ENCODE measurements at places on chromosomes 3 and 15.

DNA sequence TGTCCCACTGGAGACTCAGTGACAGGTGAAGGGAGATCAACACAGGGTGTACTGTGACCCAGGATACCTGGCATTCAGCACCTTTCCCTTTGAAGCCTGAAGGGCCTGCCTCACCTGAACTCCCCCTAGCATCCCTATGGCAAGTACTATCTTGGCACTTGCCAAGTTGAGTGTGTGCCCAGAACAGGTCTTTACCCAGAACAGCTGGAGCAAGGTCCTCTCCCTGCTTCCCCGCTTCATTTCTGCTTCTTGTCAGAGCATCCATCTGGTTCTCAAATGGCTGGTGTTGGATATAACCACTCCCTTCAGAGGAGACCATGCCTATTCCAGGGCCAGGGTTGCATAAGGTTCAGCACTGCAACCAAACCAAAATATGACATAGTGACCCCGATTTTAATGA, 73.0 kb downstream of the FAM43A start:
- DNase-seq = no peak

GRCh38 chr3:120475722-120476377, 25.1 kb upstream of the FSTL1 start:
- no peak for DNase-seq

DNA sequence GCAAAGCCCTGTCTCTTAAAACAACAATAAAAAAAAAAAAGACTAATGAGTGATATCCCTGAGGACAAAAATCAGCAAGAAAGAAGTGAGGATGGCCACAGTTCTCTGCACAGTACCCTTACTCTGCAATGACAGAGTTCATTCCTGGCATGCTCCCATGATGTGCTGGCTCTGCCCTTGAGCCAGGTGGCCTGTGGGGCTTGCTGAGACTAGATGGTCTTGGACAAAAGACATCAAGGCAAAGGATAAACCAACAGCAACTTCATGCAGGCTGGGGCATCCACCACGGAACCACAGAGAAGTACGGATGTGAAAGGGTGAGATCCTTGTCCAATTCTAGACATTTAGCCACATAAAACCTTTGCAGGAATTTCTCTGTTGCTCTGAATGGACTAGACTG, 12.7 kb downstream of the MGLL start:
- no peak for DNase-seq

DNA sequence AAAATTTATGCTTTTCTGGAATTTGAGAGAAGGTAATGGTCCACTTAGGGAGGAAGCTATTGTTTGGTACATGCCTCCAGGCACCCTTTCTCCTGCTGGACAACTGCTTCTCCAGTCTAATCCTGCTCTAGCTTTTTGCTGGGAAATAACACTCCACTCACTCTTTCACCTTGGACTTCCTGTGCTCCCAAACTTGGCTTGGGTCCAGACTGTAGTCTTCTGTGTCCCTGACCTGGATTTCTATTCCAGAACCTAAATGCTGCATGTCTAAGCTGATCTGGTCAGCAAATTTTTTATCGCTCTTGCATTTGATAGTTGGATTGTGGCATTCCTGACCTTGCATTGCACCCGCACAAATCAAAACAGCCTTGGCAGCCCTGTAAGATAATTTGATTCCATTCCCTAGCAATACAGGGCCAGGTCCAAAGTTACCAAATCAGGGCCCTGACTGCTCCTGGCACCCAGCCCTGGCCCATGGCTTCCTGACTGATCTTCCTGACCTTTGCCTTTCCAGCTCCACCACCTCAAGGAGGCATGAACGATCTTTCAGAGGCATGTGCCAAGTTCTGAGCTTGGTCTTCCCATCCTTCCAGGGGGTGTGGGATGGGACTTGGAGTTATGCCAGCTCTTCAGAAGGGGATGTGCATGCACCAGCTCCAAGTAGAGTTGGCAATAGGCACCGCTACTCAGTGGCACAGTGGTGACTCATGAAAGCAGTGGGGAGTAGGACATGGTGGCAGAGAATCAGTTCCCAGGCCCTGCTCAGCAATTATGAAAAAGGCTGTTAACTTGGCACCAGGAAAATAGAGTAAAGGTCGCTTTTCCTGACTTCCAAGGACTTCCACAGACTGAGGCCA, 43.9 kb upstream of the GOLGA8J start:
- DNase-seq = no peak

DNA sequence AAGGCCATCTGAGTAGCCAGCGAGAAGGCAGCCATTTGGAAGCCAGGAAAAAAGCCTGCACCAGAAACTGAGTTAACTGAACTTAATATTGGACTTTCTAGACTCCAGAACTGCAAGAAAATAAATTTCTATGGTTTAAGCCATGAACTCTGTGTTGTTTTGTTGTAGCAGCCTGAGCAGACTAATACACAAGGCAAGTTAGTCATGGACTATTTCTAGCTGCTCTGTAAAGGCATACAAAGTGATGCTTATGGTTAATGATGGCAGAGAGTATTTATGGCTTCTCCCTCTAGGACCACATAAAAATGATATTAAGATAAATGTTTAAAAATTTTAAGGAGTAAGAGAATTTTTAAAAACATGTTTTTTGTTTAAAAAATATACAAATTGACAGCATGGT, 37.1 kb downstream of the PROS1 start:
- no peak for DNase-seq

- no peak for DNase-seq
Measured at GRCh38 chr15:45854455-45855202, 219.8 kb downstream of the SQOR start.

DNA sequence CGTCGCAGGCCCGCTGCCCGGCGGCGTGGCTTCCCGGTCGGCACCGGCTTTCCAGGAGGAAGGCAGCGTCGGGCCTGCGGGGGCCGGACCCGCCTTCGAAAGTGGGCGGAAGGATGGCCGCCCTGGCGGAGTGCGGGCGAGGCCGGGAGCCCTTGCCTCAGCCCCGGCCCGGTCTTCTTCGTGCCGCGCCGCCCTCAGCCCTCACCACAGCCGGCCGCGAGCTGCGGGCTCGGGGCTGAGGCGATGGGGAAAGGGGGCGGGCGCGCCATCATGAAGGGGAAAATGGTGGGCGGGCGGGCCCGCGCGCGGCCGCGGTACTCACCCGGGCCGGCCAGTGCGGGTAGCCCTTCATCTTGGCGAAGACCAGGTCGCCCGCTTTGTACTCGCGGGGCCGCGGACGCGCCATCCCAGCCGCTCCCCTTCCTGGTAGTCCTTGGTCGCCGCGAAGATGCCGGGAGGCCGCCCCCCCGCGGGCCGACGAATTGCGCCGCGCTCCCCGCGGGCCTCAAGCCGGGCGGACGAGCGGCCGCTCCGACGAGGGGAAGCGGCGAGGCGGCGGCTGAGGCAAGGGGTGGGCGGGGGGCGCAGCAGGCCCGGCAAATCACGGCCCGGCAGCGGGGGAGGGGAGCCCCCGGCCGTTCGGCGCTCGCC, 489 bp downstream of the HDGFL3 start:
- no peak for DNase-seq

DNA sequence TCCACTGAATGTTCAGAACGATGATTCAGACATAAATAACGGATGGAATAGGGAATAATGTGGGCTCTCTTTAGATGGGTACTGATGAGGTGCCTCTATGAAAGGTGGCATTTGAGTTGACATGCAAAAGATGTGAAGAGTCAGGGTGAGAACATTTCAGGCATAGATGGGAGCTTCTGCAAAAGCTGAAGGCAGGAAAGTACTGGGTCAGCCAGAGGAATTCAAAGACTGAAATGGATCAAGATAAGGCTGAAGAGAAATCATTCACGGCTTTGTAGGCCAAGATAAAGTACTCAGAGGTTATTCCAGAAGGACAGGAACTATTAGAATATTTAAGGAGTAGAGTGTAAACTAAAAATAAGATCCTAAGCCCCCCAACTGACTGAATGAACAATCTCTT, 189.6 kb upstream of the MCTP2 start:
- no peak for DNase-seq

DNA sequence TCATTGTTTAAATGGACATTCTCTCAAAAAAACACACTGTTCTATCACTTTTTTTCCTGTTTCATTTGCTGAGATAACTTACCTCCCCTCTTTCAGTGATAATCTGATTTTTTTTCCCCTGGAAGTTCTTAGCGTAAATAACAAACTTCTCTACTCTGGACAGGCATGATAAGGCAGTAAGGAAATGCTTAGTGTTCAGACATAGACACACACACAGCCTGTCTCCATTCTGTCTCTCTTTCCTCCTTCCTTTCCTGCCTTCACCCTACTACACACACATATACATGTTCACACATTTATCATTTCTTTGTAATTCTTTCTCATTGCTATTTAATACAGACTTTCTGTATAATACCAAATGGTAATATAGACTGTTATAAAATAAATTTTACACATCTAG, 470.8 kb upstream of the ROBO1 start:
- no peak for DNase-seq

- DNase-seq = no peak
Measured at GRCh38 chr15:34043813-34044212, 4.8 kb upstream of the AVEN start.

DNA sequence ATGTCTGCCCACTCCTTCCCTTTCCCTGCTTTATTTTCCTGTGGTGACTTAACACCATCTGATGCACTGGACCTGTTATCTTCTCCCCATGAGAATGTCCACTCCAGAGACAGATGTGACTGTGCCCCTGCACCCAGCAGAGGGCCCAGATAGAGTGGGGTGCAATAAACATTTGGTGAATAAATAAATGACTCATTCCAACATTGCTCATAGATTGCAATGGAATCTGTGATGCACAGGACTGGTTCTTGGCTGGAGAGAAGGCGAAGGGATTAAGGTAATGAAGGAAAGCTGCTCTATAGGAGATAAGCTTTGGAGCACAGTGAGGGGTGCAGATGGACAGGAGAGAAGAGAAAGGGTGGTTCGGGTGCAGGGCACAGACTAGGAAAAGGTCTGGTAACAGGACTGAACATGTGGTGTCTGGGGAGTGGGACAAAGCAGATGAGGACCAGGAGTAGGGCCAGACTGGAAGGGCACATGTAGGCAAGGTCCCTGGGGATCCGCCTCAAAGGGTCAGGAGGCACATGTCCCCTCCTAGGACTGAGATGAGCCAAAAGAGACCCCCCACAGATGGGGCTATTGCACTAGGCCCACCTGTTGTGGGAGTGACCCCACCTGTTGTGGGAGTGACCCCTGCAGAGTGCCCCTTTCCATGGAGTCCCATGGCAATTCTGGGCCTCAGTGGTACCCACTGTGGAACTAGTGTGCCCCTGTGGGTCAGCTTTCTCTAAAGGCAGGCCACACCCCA, 17.5 kb upstream of the POC1A start:
- no peak for DNase-seq

- no peak for DNase-seq
Measured at GRCh38 chr3:27643355-27643754, 78.8 kb downstream of the EOMES start.

DNA sequence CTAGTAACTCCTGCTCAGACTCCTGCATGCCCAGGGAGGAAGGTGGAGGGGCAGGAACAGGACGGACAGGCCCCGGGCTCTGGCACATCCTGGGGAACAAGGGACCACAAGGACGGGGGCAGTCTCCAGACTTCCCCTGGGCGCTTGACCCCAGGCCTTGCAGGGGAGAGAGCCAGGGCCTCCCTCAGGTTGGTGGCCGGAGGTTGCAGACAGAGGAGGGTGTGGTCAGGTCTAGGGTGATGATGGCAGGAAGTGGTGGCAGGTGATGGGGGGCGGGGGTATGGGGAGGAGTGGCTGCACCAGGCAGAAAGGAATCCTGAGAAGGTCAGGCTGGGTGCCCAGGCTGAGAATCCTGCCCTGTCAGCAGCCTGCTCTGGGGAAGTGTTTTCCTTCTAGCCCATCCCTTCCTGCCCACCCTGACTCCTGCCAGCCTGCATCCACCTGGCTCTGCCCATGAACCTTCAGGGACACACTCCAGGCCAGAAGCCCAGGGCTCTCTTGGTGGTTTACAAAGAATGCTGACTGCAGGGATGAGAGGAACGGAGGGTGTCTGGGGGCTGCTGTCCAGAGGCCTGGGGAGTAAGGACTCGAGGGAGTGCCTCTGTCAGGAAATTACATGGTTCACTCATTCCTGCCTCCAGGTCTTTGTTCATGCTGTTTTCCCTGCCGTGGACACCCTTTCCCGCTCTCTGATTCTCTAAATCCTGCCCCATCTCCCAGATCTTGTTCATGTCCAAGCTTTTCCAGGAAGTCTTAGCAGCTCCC, 15.8 kb downstream of the LOXL1 start:
- no peak for DNase-seq

DNA sequence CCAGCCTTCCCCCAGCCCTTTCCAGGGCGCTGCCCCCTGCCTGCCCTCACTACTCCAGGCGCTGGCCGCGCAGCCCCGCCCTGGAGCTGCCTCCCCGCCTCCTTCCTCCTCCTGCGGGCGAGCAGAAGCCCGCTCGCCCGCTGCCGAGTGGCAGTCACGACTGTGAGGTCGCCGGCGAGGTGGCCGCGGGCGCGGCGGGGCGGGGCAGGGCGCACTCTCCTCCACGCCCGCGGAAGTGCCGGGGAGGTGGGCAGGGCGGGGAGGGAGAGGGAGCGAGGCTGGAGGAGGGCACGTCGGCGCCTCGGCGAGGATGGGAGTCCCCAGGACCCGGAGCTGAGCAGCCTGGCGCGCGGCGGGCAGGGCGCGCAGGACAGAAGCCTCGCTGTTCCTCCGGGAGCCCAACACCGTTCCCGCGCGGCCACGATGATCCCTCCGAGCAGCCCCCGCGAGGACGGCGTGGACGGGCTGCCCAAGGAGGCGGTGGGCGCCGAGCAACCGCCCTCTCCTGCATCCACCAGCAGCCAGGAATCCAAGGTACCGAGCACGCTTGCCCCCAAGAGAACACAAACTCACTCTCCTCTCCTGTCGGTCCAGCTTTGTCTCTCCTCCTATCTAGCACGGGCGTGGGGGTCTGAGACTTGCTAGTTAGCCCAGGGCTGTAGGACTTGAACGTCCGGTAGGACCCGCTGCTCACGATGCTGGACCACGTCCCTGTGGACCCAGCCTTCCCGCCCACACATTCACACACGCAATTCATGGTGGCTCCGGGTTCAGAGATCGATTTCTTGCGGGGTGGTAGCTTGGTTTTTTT, at the start of gene STAC:
Gene STAC (plus strand): TSS at position 284 of the 811 bp plus-strand sequence. CDS start 140 bp downstream, at position 424.
- DNase-seq = no peak

DNA sequence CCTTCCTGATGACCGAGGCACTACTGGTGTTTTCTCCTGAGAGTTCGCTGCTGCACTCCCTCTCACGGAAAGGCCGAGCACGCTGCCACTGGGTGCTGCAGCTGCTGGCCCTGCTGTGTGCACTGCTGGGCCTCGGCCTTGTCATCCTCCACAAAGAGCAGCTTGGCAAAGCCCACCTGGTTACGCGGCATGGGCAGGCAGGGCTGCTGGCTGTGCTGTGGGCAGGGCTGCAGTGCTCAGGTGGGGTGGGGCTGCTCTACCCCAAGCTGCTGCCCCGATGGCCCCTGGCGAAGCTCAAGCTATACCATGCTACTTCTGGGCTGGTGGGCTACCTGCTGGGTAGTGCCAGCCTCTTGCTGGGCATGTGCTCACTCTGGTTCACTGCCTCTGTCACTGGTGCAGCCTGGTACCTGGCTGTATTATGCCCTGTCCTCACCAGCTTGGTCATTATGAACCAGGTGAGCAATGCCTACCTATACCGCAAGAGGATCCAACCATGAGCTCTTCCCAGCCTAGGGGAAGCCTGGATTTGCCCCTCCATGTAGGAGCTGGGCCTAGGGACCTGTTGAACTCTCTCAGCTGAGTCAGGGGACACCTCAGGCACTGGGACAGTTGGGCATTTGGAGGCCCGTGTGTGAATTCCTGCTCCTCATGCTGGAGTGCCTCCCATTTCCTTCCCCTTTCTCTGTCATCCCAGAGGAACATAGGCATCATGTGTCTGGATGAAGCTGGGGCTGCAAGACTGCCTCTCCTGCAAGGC, 2.8 kb downstream of the CYB561D2 start:
- DNase-seq = no peak

All from activated naive CD4-positive, alpha-beta T cell (primary cell).